Bronchial epithelial cell (primary cell): ENCODE measurements at places on chromosomes 6 and 20. TPM values are rescaled to one million over a fixed set of nuclear protein-coding genes. Genes with fewer than 3 reads are reported as not detected.
A peak's percentile ranks its signal among the peaks of the same experiment; 100 is the strongest.

ANKRD60 gene
- total RNA-seq, result not detected in 2 replicates

BTNL2 gene
- total RNA-seq, result 0.13 and 0.26 TPM in 2 replicates

DNA sequence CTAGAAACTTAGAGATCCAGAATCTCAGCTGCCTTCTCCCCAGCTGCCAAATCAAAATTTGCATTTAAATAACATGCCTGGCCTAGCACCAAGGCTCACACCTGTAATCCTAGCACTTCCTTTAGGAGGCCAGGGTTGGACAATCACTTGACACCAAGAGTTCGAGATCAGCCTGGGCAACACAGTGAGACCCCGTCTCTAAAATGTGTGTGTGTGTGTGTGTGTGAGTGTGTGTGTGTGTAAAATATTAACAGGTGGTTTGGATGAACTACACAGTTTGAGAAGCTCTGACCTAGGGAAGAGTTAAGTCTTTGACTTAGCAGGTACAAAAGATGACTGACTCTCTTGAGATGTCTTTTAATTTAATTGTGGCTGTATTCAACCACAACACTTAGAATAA is 20.2 kb upstream of the CD2AP start:
- no peak for DNase-seq

- no peak for DNase-seq
Observed at GRCh38 chr20:63429992-63430391, 42.5 kb downstream of the KCNQ2 start.

GRCh38 chr6:15404685-15404980 is 158.8 kb downstream of the JARID2 start:
- no peak for DNase-seq

DNA sequence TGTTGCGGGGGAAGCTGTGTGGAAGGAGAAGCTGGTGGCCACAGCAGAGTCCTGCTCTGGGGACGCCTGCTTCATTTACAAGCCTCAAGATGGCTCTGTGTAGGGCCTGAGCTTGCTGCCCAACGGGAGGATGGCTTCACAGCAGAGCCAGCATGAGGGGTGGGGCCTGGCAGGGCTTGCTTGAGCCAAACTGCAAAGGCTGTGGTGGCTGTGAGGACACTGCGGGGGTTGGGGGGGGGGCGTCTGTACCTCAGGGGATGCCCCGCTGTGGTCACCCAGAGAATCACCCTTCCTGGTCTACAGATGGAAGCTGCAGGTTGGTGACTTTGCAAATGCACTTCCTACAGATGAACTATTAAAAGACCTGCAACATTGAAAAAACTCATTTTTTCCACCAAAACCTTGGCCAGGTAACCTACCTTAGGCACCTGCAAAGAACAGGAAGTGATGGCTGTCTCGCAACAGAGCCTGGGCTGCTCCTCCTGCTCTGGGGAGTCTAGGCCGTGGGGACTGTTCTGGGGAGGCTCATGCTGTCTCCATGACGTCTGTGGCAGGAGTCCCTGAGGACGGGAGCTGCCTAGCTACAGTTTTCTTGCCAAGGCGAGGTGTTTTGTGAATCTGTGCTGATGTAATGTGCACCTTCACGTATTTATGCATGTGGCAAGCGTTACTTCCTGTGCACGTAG is 7.3 kb downstream of the NPBWR2 start:
- no peak for DNase-seq

DNA sequence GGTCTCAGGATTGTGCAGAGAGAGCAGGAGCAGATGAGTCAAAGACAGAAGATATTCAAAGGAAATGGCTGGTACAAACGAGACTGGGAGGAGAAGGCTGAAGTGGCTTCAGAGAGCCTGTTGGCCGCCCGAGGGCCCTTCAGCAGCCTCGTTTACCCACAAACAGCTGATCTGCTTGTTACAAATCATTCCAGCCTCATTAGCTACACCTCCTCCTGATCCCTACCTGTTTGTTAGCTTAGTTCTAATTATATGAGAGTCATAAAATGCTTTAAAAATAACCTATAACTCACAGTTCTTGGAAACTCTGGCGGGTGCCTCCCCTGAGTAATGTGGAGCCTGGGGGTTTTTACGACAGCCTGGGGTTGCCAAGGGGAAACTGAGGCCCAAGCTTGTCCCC is 12.6 kb downstream of the GLP1R start:
- no peak for DNase-seq

DNA sequence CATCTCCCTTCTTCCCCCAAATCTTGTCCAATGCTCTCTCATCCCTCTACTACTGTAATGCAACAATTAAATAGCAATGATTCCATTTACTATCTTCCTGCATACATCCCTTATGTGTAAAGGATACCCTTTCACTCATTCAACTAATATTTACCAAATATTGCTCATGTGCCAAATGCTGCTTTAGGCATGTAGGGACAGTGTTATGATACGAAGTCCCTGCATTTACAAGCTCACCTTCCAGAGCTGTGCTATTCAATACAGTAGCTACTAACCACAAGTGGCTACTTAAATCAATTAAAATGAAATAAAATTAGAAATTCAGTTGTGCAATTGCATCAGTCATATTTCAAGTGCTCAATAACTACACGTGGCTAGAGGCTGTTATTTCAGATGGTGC is 41.1 kb downstream of the GMDS start:
- DNase-seq, result peak; percentile 78

GRCh38 chr6:70998148-70998547 is 41.3 kb upstream of the B3GAT2 start:
- DNase-seq, result no peak

GRCh38 chr6:89817481-89817880 is 2.1 kb downstream of the MDN1 start:
- no peak for DNase-seq
